ENCODE measurements at places on chromosomes 1 and 21. TPM values are rescaled to one million over a fixed set of nuclear protein-coding genes. Genes with fewer than 3 reads are reported as not detected.

The HES4 gene
- 112 TPM for total RNA-seq

The C1orf198 gene
- total RNA-seq = 13.1 TPM

The SH2D1B gene
- total RNA-seq = 0.05 TPM

The CD1D gene
- 0.21 TPM for total RNA-seq

The ATAD3B gene
- 45.9 TPM for total RNA-seq

The FOXO6 gene
- 0.38 TPM for total RNA-seq

The SLC44A5 gene
- total RNA-seq = 0.27 TPM

The PTPN22 gene
- total RNA-seq = 0.44 TPM

The LCE1B gene
- not detected for total RNA-seq

The LCE7A gene
- not detected for total RNA-seq

The WNT4 gene
- 24.5 TPM for total RNA-seq

The RGS18 gene
- total RNA-seq = not detected

The CRABP2 gene
- total RNA-seq = 1.4 TPM

The CD48 gene
- total RNA-seq = 0.48 TPM

The CD2 gene
- 0.13 TPM for total RNA-seq

The GNAT2 gene
- not detected for total RNA-seq

The CDC20 gene
- 9.7 TPM for total RNA-seq

The B3GALT2 gene
- 16.8 TPM for total RNA-seq

The SLC30A10 gene
- 2.3 TPM for total RNA-seq

The OR2L3 gene
- 0.44 TPM for total RNA-seq

The KIF17 gene
- total RNA-seq = not detected

The CDC73 gene
- total RNA-seq = 25.0 TPM

The TLR5 gene
- total RNA-seq = 9.8 TPM

The ANGPTL1 gene
- total RNA-seq = 12.5 TPM

The PLEKHG5 gene
- 19.6 TPM for total RNA-seq

The OLIG2 gene
- 0.30 TPM for total RNA-seq

The SPRR2E gene
- total RNA-seq = not detected

The EPHB2 gene
- total RNA-seq = 50.6 TPM

The UAP1 gene
- total RNA-seq = 72.1 TPM

The CLDN17 gene
- total RNA-seq = not detected

The ZNF593OS gene
- 4.2 TPM for total RNA-seq

The TSSK3 gene
- total RNA-seq = 2.3 TPM

The TRIM45 gene
- 13.6 TPM for total RNA-seq

The COA6 gene
- 43.9 TPM for total RNA-seq

The NBPF6 gene
- not detected for total RNA-seq

The SLC9C2 gene
- total RNA-seq = not detected

The LPAR3 gene
- 0.36 TPM for total RNA-seq

The F11R gene
- total RNA-seq = 3.1 TPM

The CFAP45 gene
- 0.27 TPM for total RNA-seq

The FGR gene
- 0.71 TPM for total RNA-seq

The EDN2 gene
- 0.27 TPM for total RNA-seq

The KANK4 gene
- total RNA-seq = 5.2 TPM

The CAMK1G gene
- total RNA-seq = 1.7 TPM

The GBP2 gene
- 6.8 TPM for total RNA-seq

The MYBPH gene
- not detected for total RNA-seq
